WTC11 (cell line): ENCODE measurements at places on chromosomes 1 and 21. TPM values are rescaled to one million over a fixed set of nuclear protein-coding genes. Genes with fewer than 3 reads are reported as not detected.

DNA sequence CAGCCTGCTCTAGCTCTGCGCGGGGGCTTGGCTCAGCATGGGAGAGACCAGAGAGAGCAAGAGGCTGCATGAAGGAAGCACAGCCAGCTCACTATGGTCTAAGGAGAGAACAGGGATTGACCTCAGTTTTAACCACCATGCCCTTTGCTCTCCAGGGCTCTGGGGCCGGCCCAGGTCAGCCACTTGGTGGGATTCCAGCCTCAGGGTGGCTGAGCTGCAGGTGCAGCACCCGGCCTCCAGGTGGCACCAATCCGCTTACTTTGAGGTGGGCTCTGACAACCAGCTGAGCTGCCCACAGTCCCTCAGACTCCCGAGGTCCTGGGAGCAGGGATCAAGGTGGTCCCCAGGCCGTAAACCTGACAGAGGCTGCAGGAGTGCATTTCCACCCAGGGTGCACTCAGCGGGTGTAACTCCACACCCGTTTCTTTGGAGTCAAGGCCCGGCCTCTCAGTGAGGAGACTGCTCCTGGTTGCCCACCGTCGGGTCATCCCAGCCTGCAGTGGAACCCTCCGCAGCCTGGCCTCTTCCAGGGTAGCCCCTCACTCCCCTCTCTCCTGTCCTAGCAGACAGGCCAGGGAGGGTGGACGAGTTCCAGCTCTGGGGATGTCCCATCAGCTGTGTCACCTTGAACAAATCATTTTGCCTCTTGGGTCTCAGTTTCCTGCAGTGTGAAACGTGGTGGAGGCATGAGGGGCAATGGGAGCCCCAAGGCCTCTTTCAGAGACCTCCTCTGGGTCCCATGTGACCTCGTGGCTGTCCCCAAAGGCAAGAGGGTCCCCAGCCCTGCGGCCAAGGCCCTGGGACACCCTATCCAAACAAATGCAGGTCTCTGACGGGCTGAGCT, 607 bp upstream of the LGR6 start:
- peaks cover 38% of the 10 kb centered on the region for H3K27me3 ChIP-seq
- no peak overlapping the region for H3K27ac ChIP-seq
- DNase-seq: peak; percentile 89
- peak overlapping the region; percentile 77 for H3K4me3 ChIP-seq
- peaks cover 3% of the 10 kb centered on the region for H3K4me1 ChIP-seq
- no peaks in the 10 kb centered on the region for H3K36me3 ChIP-seq

GRCh38 chr1:228077565-228078330, 4.8 kb upstream of the ARF1 start:
- no peak overlapping the region for H3K4me3 ChIP-seq
- no peak overlapping the region for H3K27ac ChIP-seq
- no peaks in the 10 kb centered on the region for H3K36me3 ChIP-seq
- peaks cover 82% of the 10 kb centered on the region for H3K27me3 ChIP-seq

DNA sequence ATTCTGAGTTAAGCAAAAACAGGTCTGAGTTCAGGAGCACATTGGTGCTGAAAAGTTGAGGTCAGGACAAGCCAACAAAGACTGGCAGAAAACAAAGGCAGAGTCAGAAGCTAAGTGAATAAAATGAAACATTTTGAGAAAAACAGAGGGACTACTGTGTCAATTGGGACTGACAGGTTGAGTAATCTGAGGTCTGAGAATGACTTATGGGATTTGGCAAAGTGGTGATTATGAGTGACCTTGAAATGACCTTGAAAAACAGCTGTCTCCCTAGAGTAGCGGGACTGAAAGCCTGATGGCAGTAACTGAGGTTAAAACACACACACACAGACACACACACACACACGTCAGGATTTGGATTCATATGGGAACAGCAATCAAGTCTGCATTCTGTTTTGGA, 8.8 kb upstream of the COG2 start:
- peaks cover 5% of the 10 kb centered on the region for H3K27me3 ChIP-seq
- H3K4me3 ChIP-seq: no peak overlapping the region
- H3K4me1 ChIP-seq: peaks cover 4% of the 10 kb centered on the region
- no peak for DNase-seq

- H3K4me1 ChIP-seq: peaks cover 29% of the 10 kb centered on the region
- H3K4me3 ChIP-seq: no peak overlapping the region
- H3K27ac ChIP-seq: no peak overlapping the region
- no peaks in the 10 kb centered on the region for H3K27me3 ChIP-seq
- no peaks in the 10 kb centered on the region for H3K36me3 ChIP-seq
These were observed 65.1 kb upstream of the TMEM51 start for GRCh38 chr1:15088281-15088971.

DNA sequence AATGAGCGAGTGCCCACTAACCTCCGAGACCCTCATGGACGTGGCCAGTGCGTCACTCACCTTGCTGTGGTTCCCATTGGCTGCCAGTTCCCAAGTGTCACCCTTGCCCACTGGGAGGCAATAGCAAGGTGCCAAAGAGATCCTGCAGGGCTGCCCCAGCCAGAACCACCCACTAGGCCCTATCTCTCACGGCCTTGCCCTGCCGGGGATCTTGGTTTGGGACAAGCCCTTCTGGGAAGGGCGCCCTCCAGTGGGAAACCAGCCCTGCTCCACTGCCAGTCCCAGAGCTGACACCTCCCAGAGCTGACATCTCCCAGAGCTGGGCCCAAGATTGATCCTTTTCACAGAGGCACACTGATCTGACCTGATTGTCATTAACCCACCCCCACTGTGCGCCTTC, 2.1 kb upstream of the SELENON start:
- no peaks in the 10 kb centered on the region; the same call in 1 of the 2 replicates for H3K36me3 ChIP-seq
- no peak overlapping the region for H3K4me3 ChIP-seq
- H3K4me1 ChIP-seq: peaks cover 33% of the 10 kb centered on the region

DNA sequence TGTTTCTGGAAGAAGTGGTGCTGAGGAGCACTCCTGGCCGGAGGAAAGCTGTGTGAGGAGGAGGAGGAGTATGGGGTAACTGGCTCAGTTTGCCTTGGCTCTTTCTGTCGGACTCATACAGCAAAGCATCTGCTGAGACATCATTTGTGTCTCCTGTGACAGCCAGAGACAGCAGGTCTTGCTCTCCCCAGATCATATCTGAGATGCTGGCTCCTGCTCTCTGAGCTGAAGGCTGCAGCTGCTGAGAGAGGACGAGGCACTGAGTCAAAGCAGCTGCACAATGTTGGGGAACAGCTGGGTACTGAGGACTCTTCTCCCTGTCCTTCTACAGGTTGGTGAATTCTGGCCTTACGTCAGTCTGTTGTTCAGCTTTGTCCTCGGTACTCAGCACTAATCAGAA, 14.3 kb downstream of the OR2B11 start:
- no peak overlapping the region for H3K4me3 ChIP-seq
- H3K27me3 ChIP-seq: peaks cover 10% of the 10 kb centered on the region
- H3K36me3 ChIP-seq: no peaks in the 10 kb centered on the region; the same call in 1 of the 2 replicates
- no peak for DNase-seq
- H3K4me1 ChIP-seq: peaks cover 15% of the 10 kb centered on the region
- no peak overlapping the region for H3K27ac ChIP-seq

DNA sequence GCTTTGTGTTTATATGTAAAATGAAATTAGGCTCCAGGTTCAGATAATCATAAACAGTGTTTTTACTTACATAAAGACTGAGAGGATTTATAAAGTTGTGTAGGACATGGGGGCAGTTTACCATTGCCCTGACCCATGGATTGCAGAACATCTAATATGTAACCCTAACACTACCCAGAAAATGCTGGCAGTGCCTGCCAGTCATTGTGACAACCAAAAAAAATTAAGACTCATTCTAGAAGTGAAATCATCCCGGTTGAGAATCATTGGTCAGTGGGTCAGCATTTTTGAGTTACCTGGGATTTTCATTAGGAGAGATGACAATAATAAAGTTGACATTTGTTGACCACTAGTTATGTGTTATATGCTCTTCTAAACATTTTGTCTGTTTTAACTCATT, 31.2 kb upstream of the THEM4 start:
- no peak for DNase-seq
- H3K27me3 ChIP-seq: no peaks in the 10 kb centered on the region
- H3K27ac ChIP-seq: no peak overlapping the region
- no peak overlapping the region for H3K4me3 ChIP-seq

GRCh38 chr1:37862330-37862729, 2.9 kb upstream of the MTF1 start:
- no peak overlapping the region for H3K4me3 ChIP-seq
- no peaks in the 10 kb centered on the region for H3K27me3 ChIP-seq
- H3K36me3 ChIP-seq: peaks cover 12% of the 10 kb centered on the region
- peaks cover 9% of the 10 kb centered on the region for H3K4me1 ChIP-seq
- no peak for DNase-seq
- H3K27ac ChIP-seq: no peak overlapping the region

DNA sequence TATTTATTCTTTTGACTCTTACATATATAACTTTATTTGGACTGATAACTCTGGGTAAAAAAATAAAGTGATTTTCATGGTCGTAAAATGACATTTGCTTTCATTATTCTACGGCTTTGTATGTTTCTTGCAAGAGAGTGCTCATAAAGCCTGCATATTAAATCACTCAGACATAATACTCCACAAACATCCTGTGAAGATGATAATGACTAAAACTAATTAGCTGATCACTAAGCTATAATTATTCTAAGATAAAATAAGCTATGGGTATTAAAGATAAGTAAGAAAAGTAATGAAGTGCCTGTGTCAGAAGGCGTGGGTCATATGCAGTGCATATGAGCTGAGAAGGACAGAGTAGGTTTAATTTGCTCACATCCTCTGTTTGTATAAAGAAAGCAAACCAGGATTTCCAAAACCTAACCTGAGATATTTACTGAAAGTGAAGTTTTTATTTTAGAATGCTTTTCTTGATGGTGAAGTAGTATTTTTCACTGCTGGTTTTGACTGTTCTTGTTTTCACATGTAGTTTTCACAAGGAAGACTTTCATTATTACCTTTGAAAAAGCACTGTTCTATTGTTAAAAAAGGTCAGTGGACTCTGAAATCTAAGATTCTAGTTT, 278.8 kb downstream of the AMY1C start:
- no peak overlapping the region for H3K4me3 ChIP-seq
- no peaks in the 10 kb centered on the region for H3K4me1 ChIP-seq
- H3K27ac ChIP-seq: no peak overlapping the region
- H3K36me3 ChIP-seq: no peaks in the 10 kb centered on the region
- no peak for DNase-seq

- no peaks in the 10 kb centered on the region for H3K36me3 ChIP-seq
- H3K27ac ChIP-seq: no peak overlapping the region
- H3K4me1 ChIP-seq: peaks cover 19% of the 10 kb centered on the region
- no peaks in the 10 kb centered on the region for H3K27me3 ChIP-seq
These were observed 84.8 kb upstream of the ZNF648 start for GRCh38 chr1:182146286-182146685.

GRCh38 chr1:155983191-155984024, 5.1 kb upstream of the ARHGEF2 start:
- no peak for DNase-seq
- H3K4me3 ChIP-seq: peak overlapping the region; percentile 55
- H3K27ac ChIP-seq: peak overlapping the region; percentile 97
- no peaks in the 10 kb centered on the region for H3K27me3 ChIP-seq
- peaks cover 6% of the 10 kb centered on the region for H3K36me3 ChIP-seq

DNA sequence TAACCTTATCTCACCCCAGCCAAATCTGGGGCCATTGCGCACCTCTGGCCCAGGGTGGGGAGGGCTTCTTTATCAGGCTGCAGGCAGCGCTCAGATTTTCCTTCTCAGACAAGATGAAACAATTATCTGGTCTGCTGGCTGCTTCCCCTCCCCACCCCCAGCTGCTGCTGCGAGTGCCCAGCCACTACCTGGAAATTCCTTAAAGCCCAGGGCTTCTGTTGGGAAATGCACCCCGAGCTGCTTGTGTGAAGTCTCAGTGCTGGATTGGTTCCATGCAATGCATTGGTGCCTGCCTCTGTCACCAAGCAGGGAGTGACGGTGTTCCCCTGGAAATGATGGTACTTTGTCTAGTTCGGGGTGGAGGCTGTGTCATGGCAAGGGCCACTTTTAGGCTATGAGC, 18.5 kb upstream of the ACTL8 start:
- no peak for DNase-seq
- H3K4me3 ChIP-seq: no peak overlapping the region
- H3K27me3 ChIP-seq: no peaks in the 10 kb centered on the region
- no peak overlapping the region for H3K27ac ChIP-seq

- H3K27ac ChIP-seq: no peak overlapping the region
- no peaks in the 10 kb centered on the region for H3K36me3 ChIP-seq
- peaks cover 15% of the 10 kb centered on the region for H3K4me1 ChIP-seq
- DNase-seq: no peak
- no peak overlapping the region for H3K4me3 ChIP-seq
These were observed 45.7 kb downstream of the NAV1 start for GRCh38 chr1:201584471-201585092.

- H3K27me3 ChIP-seq: peaks cover 5% of the 10 kb centered on the region
- no peak overlapping the region for H3K27ac ChIP-seq
- no peaks in the 10 kb centered on the region for H3K36me3 ChIP-seq
- no peak overlapping the region for H3K4me3 ChIP-seq
- peaks cover 4% of the 10 kb centered on the region; the same call in 1 of the 2 replicates for H3K4me1 ChIP-seq
These were observed 17.4 kb upstream of the KCNAB2 start for GRCh38 chr1:6028042-6028850.

DNA sequence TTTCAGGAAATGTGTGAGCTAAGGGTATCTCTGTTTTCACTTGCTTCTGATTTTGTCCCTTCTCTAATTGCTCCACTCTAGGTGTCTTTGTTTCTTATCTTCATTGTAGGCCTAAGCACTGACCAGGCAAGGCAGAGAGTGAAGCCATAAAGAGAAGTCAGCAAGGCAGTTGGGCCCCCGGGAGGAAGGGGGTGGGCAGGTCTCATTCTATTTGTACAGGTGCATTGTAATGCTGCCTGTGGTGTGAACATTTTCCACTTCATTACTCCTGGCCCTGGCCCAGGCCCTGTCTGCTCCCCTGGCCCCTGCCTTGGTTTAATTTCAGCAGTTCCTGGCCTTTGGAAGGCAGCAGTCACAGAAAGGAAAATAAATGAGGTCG, 86.4 kb upstream of the JUN start:
- DNase-seq: no peak
- H3K27ac ChIP-seq: no peak overlapping the region
- H3K4me3 ChIP-seq: no peak overlapping the region
- peaks cover 6% of the 10 kb centered on the region for H3K4me1 ChIP-seq

- H3K4me1 ChIP-seq: peaks cover 18% of the 10 kb centered on the region
- H3K4me3 ChIP-seq: no peak overlapping the region
- peaks cover 33% of the 10 kb centered on the region for H3K36me3 ChIP-seq
- no peaks in the 10 kb centered on the region for H3K27me3 ChIP-seq
These were observed 5.2 kb downstream of the KIAA2013 start for GRCh38 chr1:11921022-11921421.

GRCh38 chr1:246809473-246809872, 85.3 kb downstream of the SCCPDH start:
- no peak overlapping the region for H3K27ac ChIP-seq
- peaks cover 35% of the 10 kb centered on the region for H3K4me1 ChIP-seq
- H3K36me3 ChIP-seq: peaks cover 6% of the 10 kb centered on the region; the same call in 1 of the 2 replicates
- H3K27me3 ChIP-seq: no peaks in the 10 kb centered on the region

GRCh38 chr21:25512095-25513081, 94.9 kb downstream of the MRPL39 start:
- peaks cover 3% of the 10 kb centered on the region; the same call in 1 of the 2 replicates for H3K4me1 ChIP-seq
- no peaks in the 10 kb centered on the region for H3K27me3 ChIP-seq
- no peak overlapping the region for H3K27ac ChIP-seq
- H3K36me3 ChIP-seq: no peaks in the 10 kb centered on the region

GRCh38 chr1:87451229-87451920, 122.7 kb downstream of the LMO4 start:
- DNase-seq: no peak
- H3K4me3 ChIP-seq: no peak overlapping the region
- H3K27ac ChIP-seq: no peak overlapping the region
- H3K36me3 ChIP-seq: peaks cover 31% of the 10 kb centered on the region
- H3K4me1 ChIP-seq: peaks cover 49% of the 10 kb centered on the region

PRDM2 gene
- 19.5 to 27.2 TPM (median 25.0 TPM) in 3 replicates for total RNA-seq

SPRR1A gene
- not detected in 3 replicates for total RNA-seq

TPTE gene
- total RNA-seq: not detected in 3 replicates

C1orf87 gene
- total RNA-seq: 0.16 to 0.30 TPM (median 0.22 TPM) in 3 replicates

RBP7 gene
- total RNA-seq: 3.2 to 4.9 TPM (median 4.3 TPM) in 3 replicates
